Germinal center (tissue), 1 donor: ENCODE measurements at places on chromosomes 5 and 9.

- DNase-seq: no peak
These were observed 5.5 kb downstream of the TENT4A start for GRCh38 chr5:6718718-6719117.

GRCh38 chr5:134139377-134139851, 24.9 kb downstream of the TCF7 start:
- no peak for DNase-seq

GRCh38 chr9:110443146-110443865, 105.6 kb upstream of the TXNDC8 start:
- DNase-seq: no peak

DNA sequence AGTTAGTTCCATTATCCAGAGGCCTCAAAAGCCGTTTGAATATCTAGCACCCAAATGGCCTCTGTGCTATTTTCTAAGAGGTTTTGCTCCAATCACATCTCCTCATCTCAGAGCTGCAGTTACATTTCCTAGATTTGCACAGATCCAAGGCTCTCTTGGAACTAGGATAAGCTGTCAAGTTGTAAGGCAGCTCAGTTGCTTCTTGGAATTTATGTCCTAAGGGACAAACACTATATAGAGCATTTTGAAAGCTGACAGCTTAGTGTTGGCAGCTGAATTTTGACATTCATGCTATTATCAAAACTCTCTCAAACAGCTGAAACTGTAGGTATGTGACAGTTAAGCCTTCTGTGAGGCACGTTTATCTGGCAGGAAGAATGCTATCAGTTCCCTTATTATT, 97.0 kb downstream of the MACIR start:
- no peak for DNase-seq

DNA sequence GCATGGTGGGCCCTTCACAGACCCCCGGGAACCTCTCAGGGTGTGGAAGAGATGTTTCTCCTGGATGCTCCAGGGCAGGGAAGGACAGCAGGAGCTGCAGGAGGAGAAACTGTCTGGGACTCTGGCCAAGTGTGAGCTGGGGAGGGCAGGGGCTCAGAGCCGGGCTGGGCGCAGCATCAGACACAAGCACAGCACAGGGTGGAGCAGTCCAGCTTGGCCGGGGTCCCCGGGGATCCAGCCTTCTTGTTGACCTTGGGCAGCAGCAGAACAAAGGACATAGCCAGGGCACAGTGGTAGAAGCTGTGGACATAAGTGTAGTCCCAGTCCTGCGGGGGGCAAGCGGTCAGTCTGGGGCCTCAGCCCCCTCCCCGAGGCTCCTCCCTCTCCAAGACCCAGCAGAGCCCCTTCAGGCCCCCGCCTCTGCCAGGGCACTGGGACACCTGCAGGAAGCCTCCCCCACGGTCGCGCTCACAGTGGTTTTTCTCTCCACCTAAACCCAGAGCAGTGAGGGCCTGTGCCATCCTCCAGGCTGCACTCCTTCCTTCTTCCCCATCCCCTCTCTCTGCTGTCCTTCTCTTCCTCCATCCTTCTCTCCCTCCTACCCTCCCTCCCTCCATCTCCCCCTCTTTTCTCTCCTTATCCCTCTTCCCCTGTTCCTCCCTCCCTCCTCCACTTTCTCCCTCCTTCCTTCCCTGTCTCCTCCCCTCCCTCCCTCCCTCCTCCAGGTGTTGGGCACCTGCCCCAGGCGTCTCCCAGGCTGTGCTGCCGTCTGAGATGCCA, 10.1 kb downstream of the MYMK start:
- DNase-seq: no peak

GRCh38 chr5:91160714-91161285, 222.3 kb downstream of the ARRDC3 start:
- DNase-seq: no peak
